ENCODE measurements at places on chromosomes 1 and 21.

- no peak for DNase-seq
Observed at GRCh38 chr1:40564913-40565312, 33.5 kb downstream of the ZNF684 start.

DNA sequence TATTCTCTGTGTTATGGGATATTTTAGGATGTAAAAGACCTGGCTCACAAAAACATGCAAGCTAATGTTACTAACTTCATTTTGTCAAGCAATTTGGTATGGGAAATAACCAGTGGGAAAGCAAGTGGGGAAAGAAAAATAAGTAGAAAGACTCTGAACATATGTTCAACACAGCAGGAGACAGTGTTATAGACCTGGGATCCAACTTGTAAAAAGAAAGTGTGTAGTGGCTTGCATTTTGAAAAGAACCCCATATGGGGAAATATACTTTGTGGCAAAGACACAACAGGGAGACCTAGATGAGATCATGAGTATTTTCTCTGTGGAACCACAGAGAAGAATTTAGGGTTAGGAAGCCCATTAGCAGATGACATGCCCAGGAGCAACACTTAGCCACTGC, 212.7 kb upstream of the NRIP1 start:
- no peak for DNase-seq

DNA sequence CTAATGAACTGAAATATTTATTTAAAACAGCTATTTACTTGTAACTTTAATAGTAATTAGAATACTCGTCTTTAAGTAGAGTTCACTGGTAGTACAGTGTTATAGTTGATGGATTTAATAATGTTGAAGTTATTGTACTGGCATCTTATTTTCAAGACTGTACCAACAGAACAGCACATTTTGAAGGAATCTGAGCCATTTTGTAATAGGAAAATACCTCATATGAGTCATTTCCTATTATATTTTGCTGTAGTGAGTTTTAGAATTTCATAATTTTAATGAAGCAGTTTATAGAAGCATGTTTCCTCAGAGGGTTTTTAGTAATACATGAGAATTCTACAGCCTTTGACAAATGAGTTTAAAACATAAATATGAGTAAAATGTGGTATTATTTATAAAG, 258.3 kb downstream of the OLFM3 start:
- DNase-seq: no peak

DNA sequence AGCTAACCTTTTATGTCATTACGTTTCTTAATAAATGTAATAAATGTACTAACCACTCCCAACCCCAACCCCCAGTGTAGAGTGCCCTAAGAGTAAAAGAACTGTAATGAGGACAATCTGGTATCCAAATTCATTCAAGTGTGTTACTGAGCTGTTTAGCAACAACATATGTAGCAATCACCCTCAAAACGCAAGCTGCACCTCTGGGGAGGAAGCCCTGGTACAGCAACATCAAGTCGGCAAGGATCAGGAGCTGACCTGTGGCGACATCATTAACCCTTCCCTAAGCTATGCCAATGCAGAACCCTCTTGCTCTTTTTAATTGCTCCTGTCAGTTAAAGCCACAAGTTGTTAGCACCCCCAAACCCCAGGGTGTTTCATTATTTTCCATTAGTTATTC, 47.1 kb downstream of the STX6 start:
- no peak for DNase-seq

GRCh38 chr1:51516649-51517158, 2.4 kb downstream of the EPS15 start:
- no peak for DNase-seq

DNA sequence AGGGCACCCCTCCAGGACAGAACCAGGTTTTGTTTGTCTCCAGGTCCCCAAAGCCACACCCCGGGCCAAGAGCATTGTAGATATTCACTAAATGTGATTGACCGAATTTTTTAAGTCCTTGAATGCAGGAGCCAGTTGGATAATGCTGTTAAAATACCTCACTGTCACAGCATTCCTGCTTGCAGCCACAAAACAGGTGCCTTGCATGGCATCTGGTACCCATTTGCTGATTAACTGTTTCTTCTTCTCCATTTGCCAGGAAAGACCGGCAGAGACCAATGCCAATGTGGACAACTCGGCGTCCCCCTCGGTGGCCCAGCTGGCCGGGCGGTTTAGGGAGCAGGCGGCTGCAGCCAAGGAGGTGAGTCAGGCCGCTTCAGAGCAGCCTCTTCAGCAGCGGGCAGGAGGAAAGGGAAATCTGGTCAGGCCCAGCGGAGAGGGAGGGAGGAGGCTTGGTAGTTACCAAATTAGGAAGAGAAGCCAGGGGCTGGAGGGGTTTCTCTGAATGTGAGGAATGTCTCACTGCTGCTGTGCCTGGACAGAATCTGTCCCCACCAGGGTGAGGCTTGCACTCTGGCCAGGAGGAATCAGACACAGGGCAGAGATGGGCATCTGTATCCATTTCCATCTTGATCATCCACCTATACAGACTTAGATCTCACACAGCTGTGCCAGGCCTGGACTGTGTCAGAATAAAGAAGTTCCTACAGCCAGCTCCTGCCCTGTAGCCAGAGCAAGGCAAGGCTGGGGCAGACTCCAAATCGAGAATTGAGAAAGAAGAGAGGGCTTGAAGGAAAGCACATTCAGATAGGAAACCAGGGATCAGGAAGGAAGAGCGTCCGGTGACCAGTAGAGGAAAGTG, 37.9 kb upstream of the MPZL1 start:
- DNase-seq: no peak

- no peak for DNase-seq
Observed at GRCh38 chr1:235160383-235160956, 580 bp downstream of the RBM34 start.

DNA sequence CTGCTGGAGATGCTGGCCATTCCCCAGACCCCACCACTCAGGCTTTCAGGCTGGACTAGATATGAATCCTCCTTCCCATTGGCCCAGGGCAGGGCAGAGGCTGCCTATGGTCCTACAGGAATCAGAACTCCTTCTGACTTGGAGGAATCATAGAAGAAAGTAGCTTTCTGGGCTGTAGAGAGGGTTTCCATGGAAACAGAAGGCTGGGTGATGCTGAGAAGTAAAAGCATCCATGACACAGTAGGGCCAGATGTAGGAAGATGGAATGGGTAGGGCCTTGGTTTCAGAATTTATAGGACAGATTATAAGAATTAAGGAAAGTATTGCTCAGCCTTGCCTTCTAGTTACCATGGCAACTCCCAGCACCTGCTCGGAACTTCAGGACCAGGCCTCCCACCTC, 9.0 kb downstream of the NT5C1A start:
- DNase-seq: no peak

- no peak for DNase-seq
Observed at GRCh38 chr1:197857477-197857876, 45.0 kb upstream of the C1orf53 start.

- DNase-seq: no peak
Observed at GRCh38 chr1:149965440-149965839, 28.8 kb upstream of the MTMR11 start.

DNA sequence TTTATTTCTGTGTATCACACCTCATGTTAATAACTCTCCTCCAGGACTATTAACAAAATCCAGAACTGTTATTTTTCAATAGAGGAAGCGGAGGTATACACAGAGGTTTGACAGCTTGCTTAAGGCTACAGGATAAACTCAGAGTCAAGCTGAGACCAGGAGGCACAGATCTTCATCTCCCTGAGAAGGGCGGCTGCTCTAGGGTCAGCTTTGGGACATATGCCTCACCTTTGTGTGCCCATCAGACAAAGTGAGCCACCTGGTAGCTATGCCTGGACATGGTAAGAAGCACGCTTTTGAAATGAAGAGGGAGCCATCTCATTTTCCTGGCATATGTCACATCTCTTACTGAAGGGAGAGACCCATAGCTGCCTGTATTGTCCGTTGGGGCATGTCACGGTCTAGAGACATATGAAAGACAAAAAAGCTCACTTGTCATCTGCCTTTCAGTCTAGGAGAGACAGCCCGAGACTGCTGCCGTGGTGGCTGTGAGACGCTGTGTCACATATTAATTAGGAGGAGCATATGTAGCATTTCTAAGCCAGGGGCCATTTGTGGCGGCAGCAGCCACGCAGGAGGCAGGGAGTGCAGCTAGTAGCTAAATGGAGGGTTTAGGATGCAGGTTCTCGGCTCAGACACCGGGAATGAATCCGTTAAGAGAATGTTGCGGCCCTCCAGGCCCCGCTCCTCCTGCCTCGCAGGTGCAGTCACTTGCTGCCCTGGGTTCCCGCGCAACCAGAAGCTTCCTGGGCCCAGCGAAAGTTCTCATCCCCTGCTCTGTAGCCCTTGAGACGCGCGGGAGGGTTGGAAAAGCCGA, 161.3 kb upstream of the C1orf21 start:
- DNase-seq: no peak

DNA sequence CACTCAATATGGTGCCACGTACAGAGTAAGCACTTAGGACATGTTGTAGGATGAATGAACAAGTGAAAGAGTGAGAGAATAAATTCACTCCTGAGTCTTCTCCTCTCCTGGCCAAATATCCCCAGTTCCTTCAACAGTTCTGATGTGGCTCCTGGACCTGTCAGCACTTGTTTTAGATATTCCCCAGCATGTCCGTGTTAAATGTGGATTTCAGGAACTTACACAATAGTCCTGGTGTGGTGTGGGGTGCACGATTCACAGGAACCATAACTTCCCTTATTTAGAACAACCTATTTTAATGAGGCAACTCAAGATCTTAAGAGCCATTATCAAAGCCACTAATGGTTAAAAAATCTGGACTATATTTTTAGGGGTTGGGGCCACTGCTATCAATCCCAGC, 39.0 kb upstream of the MYSM1 start:
- no peak for DNase-seq

DNA sequence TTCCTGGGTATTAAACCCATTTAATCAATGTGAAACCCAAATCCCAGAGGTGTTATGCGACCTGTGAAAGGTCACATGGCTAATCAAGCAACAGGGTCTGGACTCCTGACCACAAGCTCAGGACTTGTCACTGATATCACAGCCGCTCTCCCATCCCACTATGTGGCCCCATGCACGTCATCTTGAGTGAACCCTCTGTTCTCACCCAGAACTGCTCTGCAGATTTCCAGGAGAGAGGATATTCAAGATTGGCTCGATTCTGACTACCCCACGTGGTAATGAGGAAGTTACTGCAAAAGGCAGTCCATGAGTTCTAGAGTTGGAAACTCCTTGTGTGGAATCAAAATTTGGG, 173.5 kb upstream of the ETV3 start:
- no peak for DNase-seq

DNA sequence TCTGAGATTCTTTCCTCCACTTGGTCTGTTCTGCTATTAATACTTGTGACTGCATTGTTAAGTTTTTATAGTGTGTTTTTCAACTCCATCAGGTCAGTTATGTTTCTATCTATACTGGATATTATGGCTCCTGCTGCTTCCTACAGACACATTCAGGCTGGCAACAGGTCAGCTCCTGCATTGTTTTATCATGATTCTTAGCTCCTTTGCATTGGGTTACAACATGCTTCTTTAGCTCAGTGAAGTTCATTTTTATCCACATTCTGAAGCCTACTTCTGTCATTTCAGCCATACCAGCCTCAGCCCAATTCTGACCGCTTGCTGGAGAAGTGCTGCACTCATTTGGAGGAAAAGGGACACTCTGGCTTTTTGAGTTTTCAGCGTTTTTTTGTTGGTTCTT, 37.3 kb upstream of the F3 start:
- no peak for DNase-seq

- DNase-seq: no peak
Observed at GRCh38 chr21:27293239-27293638, 326.4 kb upstream of the ADAMTS5 start.

- no peak for DNase-seq
Observed at GRCh38 chr1:215819114-215819513, 252.0 kb downstream of the KCTD3 start.

- DNase-seq: no peak
Observed at GRCh38 chr1:15693371-15693770, 9.3 kb downstream of the PLEKHM2 start.

GRCh38 chr1:34781071-34781843, at the start of gene GJB3:
TSS of gene GJB3 (plus strand) at chr1:34781214. CDS start at chr1:34784763, 3,549 bp downstream.
- peak; percentile 74 for DNase-seq

DNA sequence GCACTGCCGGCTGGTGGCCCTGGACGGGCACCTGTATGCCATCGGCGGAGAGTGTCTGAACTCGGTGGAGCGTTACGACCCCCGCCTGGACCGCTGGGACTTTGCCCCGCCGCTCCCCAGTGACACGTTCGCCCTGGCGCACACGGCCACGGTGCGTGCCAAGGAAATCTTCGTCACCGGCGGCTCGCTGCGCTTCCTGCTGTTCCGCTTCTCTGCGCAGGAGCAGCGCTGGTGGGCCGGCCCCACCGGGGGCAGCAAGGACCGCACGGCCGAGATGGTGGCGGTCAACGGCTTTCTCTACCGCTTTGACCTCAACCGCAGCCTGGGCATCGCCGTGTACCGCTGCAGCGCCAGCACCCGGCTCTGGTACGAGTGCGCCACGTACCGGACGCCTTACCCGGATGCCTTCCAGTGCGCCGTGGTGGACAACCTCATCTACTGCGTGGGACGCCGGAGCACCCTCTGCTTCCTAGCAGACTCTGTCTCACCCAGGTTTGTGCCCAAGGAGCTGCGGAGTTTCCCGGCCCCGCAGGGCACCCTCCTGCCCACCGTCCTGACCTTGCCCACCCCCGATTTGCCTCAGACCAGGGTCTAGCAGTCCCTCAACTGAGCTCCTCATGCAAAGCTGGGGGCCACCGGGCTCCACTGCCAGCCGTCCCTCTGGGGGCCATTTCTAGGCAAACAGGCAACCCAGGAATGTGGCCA, 2.1 kb downstream of the KLHDC7A start:
- no peak for DNase-seq

GRCh38 chr1:70487910-70488665, 77.0 kb downstream of the CTH start:
- DNase-seq: peak; percentile 23

DNA sequence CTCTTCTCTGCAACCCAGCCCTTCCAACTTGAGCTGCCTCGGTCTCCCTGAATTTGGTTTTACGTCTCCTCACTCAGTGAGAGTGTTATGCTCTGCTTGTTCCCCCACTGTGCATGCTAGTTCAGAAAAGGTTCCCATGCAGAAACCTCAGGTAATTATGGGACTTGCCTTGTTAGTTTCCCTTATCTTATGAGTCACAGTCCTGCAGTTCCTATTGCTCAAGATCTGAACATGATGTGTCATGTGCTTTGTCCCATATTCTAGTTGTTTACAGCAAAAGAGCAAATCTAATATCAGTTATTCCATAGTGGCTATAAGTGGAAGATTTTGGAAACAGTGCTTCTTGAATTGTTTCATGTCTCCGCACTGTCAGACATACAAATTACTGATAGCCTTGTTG, 74.4 kb downstream of the DUSP10 start:
- peak; percentile 22 for DNase-seq

GRCh38 chr21:43785134-43785533, 4.2 kb upstream of the RRP1 start:
- no peak for DNase-seq

DNA sequence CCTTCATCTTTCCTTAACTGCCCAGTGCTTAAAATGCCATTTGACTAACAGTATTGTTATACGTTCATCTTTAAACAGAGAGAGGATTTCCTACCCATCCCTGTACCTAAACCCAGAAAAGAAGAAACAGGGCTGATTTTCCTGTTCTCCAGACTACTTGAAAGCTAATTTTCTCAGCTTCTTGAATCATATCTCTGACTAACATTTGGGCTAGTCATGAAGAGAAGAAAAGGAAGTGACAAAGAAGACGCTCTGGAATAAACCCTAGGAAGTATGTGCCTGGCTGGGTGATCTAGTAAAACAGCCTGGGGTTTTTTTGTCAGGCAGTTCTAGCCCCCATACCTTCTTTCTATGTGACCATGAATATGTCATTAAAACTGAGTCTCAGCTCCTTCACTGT, 44.8 kb upstream of the SGIP1 start:
- no peak for DNase-seq
